Muscle of back (tissue), 13 donors: ENCODE measurements at places on chromosomes 16 and 17. TPM values are rescaled to one million over a fixed set of nuclear protein-coding genes. Genes with fewer than 3 reads are reported as not detected.

- DNase-seq: peak; percentile 92
Observed at GRCh38 chr17:3888343-3889171, 4.3 kb downstream of the CAMKK1 start.

DNA sequence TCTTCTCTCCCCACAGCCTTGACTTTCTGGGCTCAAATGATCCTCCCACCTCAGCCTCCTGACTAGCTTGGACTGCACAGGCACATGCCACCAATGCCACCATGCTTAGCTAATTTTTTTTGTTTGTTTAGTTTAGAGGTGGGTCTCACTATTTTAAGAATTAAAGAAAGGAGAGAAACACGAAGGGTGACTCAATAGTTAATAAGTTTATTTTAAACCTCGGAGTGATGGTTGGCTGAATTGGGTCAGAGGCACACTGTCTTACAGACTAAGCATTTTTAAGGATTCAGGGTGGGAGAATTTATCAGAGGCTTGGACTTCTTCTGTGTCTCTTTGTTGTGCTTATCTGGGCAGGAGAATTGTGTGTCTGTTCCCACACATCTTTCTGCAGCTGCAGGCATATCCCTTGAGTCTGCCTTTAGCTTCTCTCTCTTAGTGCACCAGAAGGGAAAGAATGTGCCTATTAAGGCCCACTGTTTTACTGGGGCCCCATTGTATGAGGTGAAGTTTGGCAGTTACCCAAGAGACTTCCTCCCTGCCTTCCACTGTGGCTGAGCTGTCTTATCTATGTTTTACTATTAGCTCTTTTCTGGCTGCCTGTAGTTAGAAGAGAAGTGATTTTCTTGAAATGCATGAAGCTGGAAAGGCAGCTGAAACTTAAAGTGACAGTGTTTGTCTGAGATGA is 2172.0 kb downstream of the TP53TG3F start:
- DNase-seq: no peak

DNA sequence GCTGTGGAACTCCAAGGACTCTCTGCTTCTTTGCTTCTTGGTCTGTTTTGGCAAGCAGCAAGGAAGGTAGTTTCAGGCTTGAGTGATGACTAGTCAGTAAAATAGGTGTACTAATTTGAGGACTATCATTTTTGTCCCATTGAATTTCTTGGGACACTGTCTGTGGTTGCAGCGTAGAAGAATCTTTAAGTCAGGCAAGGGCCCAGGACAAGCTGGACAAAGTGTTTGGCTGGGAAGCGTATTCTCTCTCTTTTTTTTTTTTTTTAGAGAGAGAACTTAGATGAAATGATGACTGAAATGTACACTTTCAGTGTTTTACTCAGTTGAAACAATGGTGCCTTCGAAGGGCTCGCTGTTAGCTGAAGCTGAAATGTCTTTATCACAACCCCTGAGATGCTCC is 105.0 kb downstream of the BANP start:
- no peak for DNase-seq

DNA sequence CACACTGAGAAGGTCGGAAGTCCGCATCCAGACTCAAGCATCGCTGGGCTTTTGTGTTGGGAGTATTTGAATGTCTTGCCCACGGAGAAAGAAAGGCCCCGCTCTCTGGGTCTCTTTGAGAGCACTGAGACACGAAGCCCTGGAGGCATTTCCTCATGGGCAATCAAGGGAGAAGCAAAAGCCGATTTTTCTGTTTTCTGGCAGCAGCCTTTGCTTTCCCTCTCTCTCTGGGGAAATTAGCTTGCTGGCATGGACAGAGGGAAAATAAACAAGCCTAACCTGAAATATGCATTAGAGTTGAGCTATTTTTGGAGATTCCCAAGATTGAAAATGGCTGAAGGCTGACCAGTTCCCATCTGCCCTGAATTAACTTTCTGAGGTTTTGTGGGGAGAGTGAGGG is 238.7 kb downstream of the HAPSTR1 start:
- DNase-seq: peak; percentile 28

GNG13 gene
- polyA plus RNA-seq: not detected

DNA sequence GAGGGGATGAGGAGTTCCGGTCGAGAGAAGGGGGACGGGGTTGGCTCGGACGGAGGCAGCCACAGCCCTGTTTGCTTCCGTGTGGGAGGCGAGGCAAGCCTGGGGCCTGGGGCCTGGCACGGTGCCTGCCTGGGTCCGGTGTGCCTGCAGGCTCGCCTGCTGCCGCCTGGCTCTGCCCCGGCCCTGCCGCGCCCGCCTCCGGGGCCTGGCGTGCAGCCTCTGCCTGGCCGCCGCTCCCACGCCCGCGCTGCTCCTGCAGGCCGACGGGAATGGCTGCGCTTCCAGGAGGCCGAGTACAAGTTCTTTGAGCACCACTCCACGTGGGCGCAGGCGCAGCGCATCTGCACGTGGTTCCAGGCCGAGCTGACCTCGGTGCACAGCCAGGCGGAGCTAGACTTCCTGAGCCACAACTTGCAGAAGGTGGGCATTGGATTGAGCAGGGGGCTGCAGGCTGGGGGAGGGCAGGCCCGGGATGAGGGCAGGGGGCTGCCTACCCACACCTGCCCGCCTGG is 53.1 kb downstream of the MRC2 start:
- no peak for DNase-seq

GRCh38 chr16:12646098-12646489 is 157.6 kb downstream of the CPPED1 start:
- no peak for DNase-seq

DNA sequence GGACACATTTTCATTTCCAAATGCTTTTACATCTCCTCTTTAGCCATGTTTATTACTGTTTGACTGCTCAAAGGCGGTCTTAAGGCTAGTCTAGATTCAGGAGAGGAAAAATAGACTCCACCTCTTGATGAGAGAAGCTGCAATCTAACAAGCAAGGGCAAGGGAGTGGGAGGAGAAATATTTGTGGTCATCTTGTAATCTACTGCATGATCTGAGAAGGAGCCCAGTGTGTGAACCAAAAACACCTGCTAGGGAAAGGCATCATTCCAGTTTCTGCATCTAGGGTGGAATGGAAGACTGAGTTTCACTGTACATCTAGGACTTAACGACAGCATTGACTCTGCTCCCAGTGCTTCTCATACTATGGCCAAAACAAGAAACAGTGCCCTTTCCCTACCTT is 232.2 kb upstream of the HS3ST3A1 start:
- no peak for DNase-seq

RNF40 gene
- 46.0 TPM for polyA plus RNA-seq

DNA sequence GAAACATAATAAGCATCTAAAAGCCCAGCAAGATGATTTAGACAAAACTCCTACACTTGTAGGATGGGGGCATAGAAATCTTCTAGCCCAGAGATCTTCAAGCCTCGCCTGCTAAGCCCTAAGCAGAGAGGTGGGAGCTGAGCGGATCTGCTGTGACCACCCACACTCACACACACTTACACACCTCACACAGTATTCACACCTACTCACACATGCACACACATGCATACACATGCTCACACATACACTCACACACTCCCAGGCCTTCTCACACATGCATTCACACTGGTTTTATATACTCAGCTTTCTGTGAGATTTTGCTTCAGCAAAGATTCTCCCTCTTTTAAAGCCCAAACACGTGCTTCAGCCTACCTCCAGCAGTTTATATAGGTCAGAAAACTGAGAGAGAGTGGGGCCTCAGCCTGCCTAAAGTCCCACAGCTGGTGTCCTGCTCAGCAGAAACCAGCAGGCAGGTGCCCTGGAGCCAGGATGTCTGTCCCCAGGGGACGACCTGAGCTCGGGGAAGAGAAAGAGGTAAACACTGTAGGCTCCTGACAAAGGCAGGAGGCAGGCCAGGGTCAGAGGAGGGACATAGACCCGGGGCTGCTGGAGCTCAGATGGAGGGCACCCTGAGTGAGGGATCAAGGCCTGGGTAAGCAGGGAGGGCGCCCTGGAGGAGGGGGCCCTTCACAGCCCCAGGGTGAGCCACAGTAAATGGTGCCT is 12.0 kb upstream of the KRT19 start:
- no peak for DNase-seq

GRCh38 chr17:37527249-37527851 is 37.7 kb downstream of the DUSP14 start:
- DNase-seq: no peak

DNA sequence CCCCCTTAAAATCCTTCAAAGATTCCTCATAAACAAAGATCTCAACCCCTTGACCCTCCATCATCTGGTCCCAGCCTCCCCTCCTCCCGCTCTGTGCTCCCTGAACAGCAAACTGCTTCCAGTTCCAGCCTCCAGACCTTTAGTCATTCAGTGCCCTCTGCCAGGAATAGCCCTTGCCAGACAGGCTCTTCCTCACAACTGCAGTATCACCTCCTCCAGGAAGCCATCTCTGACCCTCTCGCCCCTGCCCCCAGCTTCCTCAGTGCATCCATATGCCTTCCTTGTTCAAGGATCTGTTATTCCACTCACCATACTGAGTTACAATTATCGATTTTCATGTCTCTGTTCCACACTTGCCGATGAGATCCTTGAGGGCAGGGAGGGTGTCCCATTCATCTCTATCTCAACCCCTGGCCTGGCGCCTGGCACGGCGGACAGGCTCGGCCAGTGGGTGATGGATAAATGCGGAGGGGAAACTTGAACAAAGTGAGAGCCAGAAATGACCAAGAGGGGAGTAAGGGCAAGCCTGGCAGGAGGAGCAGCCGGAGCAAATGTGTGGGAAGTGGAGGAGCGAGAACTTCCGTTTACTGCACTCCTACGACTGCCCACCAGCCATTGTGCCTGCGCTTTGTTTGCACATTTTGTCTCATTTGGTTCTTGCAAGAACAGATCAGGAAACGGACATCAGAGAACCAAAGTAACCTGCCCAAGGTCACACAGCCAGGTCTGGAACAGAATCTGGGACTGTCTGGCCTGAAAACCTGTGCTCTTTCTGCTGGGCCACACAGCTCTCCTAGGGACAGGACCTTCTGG is 2.0 kb upstream of the NXPH3 start:
- no peak for DNase-seq

DNA sequence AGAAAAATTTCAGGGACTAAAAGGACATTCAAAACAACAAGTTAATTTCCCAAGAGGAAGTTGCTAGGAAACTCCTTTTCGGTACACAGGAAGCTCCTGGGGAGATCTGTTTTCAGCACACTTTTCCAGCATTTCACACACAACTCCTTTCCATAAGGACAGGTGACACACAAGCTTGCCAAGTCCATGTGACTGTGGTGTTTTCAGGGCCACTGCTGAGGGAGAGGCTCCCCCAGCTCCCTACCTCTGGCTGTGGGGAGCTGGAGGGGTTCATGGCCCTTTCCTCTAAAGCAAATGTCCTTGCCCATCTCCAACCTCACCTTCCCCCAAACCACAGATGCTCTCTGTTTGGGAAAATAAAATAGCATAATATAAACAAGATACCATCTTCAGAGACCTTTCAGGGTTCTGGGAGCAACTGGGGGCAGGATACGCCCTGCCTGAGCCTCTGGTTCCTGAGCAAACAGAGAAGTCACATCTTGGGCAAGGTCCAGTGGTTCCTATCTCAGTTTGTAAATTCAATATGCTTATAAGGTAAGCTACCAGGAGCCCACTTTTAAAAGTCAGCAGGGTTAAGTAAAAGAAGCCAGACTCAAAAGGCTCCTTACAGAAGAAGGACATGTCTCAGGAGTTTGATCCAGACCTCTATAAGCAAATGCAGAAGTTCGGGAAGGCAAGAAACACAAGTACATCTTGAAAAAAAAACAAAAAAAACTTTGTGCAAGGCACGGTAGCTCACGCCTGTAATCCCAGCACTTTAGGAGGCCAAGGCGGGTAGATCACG is 3.0 kb downstream of the PDZD9 start:
- DNase-seq: peak; percentile 44

DNA sequence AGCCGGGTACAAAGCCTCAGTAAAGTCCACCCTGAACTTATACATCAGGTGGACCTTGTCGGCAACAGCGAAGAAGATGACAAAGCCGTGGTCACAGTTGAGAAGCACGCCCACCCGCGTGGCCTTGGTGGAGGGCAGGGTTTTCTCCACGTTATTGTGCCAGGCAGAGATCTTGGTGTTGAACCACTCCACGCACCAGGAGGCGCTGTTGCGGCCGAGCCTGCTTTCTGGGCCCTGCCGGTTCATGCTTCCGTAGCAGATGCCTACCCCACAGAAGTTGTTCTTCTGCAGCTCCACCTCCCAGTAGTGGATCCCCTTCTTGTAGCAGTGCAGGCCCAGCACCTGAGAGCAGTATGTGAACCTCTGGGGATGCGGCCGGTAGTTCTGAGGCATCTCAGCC is 22.1 kb downstream of the TRIM25 start:
- no peak for DNase-seq

SOST gene
- polyA plus RNA-seq: not detected

PDILT gene
- not detected for polyA plus RNA-seq

- no peak for DNase-seq
Observed at GRCh38 chr16:18069683-18070082, 266.9 kb downstream of the NPIPA8 start.

- DNase-seq: no peak
Observed at GRCh38 chr17:68762911-68763310, 161.7 kb upstream of the FAM20A start.

DNA sequence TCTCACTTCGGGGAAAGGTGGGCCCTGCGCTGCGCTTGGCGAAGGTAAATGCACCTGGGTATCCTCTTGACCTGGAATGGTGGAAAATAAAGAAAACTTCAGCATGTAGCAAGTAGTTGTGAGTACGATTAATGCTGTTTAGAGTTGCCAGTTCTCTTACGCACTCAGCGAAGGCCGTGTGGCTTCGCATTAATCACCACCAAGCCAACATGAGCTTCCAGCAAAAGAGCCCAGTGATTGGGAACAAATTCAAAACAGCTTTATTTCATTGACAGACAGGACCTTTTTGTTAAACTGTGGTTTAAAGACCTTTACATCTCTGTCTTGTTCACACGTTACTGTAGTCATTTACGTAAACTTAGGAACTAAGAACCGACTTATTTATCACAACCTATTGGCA is 531.4 kb downstream of the MAF start:
- no peak for DNase-seq

DNA sequence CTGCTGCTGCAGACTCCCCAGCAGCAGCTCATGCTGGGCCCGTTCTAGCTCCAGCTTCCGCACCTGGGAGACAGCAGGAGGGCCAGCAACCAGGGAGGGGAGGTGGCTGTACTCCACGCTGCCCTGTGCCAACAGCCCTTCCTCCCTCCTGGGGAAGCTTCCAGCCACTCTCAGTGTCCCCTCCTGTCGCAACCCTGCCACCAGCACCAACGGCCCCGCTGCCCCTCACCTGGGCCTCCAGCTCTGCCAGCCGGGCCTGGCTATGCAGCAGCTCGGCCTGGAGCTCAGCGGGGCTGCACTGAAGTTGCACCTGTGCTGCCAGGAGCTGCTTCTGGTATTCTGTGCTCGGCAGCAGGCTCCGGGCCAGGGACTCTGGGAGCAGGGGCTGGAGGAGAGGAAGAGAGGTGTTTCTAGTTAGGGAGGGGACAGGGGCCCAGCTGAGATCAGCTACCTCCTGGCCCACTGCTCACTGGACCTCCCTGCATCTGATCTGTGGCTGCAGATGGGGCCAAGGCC is 15.4 kb upstream of the MRPL38 start:
- DNase-seq: no peak

GRCh38 chr17:43329183-43329582 is 69.6 kb upstream of the ARL4D start:
- DNase-seq: no peak
